ENCODE measurements at places on chromosomes 1 and 21. TPM values are rescaled to one million over a fixed set of nuclear protein-coding genes. Genes with fewer than 3 reads are reported as not detected.

The CD1C gene
- total RNA-seq, result not detected

The DCST1 gene
- not detected for total RNA-seq

- DNase-seq, result no peak
Measured at GRCh38 chr1:40841602-40842001, 20.6 kb downstream of the CITED4 start.

- no peak for DNase-seq
Measured at GRCh38 chr1:228076796-228077430, 5.6 kb upstream of the ARF1 start.

DNA sequence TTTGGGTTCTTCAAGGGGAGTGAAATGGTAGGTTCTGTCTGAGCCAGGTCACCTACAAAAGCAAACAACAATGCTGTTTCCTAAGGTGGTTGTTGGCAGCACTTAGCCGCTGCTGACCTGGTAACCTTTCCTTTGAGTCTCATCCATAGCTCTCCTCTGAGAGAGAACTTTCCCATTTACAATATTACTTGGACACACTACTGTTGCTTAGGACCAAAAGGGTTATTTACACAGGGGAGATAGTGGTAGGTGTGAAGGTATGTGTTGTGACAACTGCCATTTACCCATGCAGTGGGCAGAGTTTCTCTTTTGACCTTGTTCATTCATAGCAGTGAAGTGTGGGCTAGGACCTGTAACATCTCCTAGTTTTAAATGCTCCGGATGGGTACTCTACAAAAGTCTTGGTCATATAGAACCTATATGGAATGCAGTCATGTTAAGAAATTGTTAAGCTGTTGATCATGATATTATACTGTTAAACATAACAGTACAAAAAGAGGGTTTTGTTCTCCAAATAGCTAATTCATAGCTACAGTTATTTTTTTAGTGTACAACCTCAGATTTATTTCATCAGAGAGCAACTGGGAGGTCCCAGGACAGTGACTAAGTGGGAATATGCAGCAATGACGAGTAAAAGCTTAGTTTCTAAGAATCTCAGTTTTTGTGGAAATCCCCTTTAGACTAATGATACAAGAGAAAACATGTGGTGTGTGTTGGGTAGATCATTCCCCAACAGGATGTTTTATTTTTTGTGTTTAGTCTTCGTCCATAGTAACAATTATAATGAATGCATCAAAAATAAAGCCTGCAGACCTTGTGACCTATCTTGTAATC lies 219.7 kb downstream of the NFIA start:
- no peak for DNase-seq

The NTMT2 gene
- total RNA-seq, result not detected

DNA sequence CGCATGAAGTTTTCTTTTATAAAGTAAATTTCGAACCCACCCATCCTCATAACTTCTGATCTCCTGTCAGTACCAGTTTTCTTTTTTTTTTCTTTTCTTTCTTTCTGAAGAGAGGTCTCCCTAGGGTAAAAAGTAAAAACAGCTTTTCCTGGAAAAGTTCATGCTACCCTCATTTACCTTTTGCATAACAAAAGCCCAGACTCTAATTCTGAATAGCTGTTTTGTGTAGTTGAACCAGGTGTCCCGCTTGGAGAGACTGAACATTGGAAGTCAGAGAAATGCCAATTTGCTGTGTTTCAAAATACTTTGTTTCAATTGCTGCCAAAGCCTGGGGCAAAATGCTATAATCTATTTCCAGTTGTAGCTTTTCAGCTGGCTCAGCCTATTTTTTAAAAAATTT lies 113.7 kb upstream of the RUNX1 start:
- DNase-seq, result no peak

DNA sequence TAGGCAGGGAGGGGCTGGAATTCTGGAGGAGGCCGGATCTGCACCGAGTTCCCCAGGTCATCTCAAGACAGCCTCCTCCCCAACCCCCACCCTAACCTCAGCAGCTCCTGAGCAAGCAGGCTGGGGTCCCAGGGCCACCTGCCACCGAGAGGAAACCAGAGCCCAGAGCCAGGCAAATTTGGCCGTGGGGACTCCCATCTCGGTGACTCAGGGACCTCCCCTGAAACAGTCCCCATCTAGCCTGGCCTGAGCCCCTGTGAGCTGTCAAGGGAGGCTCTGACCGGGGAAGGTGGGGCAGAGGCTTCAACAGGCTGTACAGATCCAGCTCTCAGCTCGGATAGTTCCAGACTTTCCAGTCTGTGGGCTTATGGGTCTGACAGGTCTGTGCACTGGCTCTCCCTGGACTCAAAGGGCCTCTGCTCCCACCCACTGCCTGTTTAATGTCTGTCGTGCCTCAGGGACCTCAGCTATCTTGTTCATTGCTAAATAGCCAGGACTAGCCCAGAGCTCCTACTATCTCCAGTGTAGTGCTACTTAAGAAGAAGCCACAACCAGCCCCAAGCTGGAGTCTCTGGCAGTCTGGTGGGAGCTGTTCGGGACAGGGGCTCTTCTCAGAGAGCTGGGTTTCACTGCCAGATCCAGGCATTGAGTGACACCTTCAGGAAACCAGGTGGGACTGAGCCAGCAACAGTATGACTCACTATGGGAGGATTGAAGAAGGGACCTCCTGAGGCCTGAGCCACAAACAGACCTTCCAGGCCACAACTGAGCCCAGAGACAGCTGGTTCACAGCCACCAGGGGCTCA lies 25.6 kb downstream of the MATN1 start:
- no peak for DNase-seq

GRCh38 chr1:202659974-202660373 lies 50.3 kb downstream of the SYT2 start:
- no peak for DNase-seq

GRCh38 chr1:25765923-25766589 lies 33.9 kb upstream of the SELENON start:
- DNase-seq, result no peak

The RHBDL2 gene
- not detected for total RNA-seq

DNA sequence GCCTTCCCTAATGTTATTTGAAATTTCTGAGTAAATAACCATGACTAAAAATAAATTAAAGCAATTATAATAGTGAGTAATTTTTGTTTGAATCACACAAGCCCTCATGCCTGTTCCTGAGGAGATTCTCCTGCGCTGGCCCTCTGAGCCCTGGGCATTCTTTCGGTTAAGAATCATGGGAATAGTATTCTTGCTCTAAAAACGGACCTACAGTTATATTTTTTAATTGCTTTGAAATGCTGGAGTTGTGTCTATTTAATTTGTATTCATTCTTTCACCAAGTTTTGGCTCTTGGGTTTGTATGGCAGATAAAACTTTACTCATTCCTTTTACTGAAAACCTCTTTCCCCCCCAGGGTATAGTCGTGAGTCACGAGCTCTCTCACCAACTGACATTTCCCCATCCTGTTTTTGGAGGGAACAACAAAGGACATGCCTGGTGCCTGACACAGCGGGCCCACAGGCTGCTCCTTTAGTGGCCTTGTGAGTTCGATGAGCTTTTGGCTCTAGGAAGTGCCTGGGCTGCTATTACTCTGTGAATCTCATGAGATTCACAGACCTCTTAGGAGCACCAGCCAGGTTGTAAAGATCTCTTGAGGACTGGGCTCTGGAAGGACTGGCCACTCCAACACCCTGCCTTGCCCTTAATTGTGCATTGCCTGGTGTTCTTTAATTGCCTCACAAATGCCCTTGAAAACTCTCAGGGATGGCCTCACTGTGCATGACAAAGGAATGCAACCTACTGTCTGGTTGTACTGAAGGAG lies 58.6 kb downstream of the DDR2 start:
- DNase-seq, result no peak

The CLDN17 gene
- total RNA-seq, result not detected

GRCh38 chr1:43203859-43204258 lies 31.7 kb downstream of the CFAP57 start:
- DNase-seq, result no peak

GRCh38 chr1:97108179-97108578 lies 386.6 kb downstream of the PTBP2 start:
- DNase-seq, result no peak

The LENEP gene
- not detected for total RNA-seq

The GRIK3 gene
- total RNA-seq, result not detected

- DNase-seq, result no peak
Measured at GRCh38 chr1:47951026-47951425, 46.2 kb downstream of the TRABD2B start.

The PTCH2 gene
- 0.19 TPM for total RNA-seq

GRCh38 chr21:29290240-29290639 lies 8.5 kb upstream of the BACH1 start:
- DNase-seq, result no peak

The FAM72D gene
- 0.48 TPM for total RNA-seq

- no peak for DNase-seq
Measured at GRCh38 chr21:25737421-25737820, 2.6 kb downstream of the GABPA start.

- DNase-seq, result no peak
Measured at GRCh38 chr1:59804301-59804700, 10.4 kb upstream of the HOOK1 start.

DNA sequence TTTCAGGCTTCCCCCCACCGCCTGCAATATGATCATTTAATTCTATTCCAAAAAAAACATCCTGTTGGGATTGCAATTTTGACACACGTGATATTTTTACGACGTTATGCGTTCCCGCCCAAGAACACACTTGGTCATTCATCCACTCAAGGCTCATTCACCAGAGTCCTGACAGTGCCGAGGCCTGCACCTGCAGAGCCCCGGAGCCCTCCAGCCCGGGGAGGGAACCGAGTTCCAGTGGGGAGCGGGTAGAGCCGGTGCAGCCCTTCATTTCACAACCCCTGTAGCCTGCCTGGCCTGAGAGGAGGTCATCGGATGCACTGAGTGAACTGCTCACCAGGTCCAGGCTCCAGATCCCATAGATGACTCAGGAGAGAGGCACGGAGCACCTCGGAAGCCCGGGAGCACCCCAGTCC lies 156.0 kb upstream of the BACE2 start:
- DNase-seq, result no peak

DNA sequence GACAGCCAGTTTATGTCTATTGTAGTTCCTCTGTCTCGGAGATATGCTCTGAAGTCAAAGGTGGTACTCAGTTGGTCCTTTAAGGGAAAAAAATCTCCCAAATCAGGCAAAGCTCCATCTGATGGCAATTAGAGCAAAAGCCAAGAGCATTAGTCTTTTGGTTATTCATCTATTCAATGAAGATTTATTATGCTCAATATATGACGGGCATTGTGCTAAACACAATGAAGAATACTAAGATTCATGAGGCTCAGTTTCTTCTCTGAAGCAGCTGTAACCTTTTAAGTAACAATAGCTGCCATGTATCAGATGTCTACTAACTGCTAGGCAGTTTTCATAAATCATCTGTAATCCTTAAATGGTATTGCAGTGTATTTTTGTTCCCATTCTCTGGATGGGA lies 47.6 kb upstream of the MROH9 start:
- DNase-seq, result no peak

DNA sequence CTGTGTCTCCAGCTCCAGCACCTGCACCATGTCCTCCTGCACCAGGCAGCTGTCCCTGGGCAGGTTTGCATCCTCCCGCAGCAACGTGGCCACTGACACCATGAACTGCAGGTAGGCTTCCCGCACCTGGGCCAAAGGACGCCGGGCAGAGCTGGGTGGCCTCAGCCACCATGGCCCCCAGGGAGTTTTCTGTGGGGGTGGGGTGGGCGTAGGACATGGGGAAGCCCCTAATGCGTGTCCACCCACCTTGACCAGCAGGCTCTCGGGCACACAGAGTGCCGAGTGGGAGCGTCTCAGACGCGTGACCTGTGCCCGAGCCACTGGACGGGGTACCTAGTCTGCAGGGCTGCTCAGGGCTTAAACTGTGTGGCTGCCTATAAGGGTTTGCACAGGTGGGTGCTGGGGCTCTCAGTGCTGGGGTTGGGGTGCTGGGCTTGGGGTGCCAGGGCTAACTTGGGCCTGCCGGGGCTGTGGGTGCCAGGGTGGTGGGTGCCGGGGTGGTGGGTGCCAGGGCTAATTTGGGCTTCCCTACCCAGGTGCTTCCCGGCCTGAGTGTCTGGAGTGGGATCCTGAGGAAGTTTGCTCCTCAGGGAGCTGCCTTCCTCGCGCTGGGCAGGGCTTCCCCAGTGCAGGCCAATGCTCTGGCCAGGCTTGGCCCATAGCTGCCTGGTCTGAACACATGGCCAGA lies 17.7 kb downstream of the PRXL2B start:
- DNase-seq, result no peak

GRCh38 chr1:47411436-47411835 lies 4.6 kb upstream of the FOXE3 start:
- DNase-seq, result no peak

- DNase-seq, result no peak
Measured at GRCh38 chr1:36773827-36774541, 260.3 kb downstream of the GRIK3 start.

DNA sequence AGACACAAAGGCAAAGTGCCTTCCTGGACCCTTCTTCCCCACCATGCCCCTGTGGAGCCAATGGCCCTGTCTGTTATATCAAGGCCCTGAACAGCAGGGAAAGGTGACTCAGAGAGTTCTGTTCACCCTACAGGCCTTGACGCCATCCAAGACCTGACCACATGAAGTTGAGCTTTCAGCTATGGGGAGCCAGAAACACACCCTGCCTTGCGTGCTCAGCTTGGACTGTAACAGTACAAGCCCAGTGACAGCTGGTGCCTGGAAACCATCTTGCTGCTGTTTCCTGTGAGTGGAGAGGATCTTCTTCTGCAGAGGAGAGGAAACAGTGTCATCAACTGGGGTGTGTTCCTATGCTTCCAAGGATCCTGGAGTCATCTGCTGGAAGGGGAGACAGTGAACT lies 165.0 kb upstream of the IRF2BP2 start:
- DNase-seq, result no peak

- DNase-seq, result no peak
Measured at GRCh38 chr1:56024155-56024554, 555.2 kb downstream of the PLPP3 start.

The TNFRSF1B gene
- total RNA-seq, result 31.9 TPM

DNA sequence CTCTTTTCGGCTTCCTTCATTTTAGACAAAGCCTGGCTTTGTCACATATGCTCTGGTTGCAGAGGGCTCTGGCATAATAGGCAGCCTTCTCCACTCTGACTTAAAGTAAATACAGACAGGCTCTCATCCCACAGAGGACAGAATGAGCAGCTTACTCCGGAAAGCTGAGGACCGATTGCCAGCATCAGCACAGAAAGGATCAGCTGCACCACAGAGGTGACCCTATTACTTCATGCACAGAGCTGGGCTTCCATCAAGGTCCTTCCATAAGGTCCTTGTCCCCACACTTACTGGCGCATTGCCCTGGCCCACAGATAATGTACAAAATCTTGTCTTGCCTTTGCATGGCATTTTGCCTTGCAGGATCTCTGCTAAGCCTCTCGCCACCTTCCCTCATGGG lies 67.6 kb downstream of the SEC16B start:
- DNase-seq, result no peak

GRCh38 chr1:215113776-215114153 lies 31.2 kb downstream of the KCNK2 start:
- DNase-seq, result no peak

The FAM151A gene
- total RNA-seq, result not detected

- no peak for DNase-seq
Measured at GRCh38 chr1:12594966-12595756, 22.8 kb downstream of the DHRS3 start.

GRCh38 chr1:100606438-100606837 lies 68.5 kb downstream of the GPR88 start:
- no peak for DNase-seq

The UBL4B gene
- total RNA-seq, result not detected

The NRDC gene
- total RNA-seq, result 68.0 TPM

The HES3 gene
- total RNA-seq, result not detected

The EPS8L3 gene
- total RNA-seq, result not detected

GRCh38 chr1:17745479-17745955 lies 9.6 kb upstream of the ACTL8 start:
- no peak for DNase-seq

- no peak for DNase-seq
Measured at GRCh38 chr1:210598135-210598652, 269.5 kb downstream of the HHAT start.
